ENCODE measurements at places on chromosomes 12 and 14.

DNA sequence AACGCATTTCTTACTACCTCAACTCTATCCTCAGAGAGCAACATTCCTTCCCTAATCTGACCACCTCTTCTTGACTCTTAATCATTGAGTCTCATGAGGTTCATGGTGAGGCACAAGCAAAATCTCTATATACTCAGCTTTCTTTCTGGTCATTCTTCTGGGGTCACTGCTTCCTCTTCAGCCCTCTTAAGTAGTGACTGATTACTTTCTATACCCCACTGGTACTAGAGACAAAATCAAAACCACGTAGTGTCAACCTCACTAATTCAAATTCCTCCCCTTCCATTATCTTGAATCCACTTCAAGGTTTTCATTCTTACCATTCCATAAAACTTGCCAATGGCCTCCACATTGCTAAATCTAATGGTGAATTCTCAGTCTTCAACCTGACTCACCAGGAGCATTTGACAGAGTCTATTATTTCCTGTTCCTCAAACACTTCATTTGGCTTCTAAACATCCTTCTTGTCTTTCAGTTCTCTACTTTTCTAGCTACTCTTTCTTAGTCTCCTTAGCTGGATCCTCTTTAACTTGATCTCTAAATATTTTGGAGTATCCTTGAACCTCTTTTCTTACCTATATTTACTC, 6.8 kb downstream of the WDHD1 start:
- no peak for DNase-seq

- DNase-seq = no peak
These were observed 96.6 kb downstream of the SPTSSA start for GRCh38 chr14:34365309-34365915.

- no peak for DNase-seq
These were observed 6.0 kb downstream of the PLD4 start for GRCh38 chr14:104930526-104931303.

DNA sequence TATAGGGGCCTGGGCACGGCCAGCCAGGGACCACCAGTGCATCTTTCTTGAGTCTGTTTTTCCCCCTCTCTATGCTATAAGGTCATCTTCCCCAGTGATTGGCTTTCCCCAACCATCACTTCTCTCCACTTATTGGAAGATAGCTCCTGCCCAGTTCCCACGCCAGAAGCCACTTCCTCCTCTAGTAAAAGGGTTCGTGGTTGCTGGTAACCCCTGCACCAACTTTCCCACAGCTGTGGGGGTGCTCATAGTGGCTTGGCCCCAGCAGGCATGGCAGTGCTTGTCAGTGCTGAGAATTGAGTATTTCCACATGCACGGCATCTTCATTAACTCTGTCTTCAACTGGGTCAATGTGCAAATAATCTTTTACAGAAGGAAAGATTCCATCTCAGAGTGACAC, 215.4 kb downstream of the FOXN3 start:
- no peak for DNase-seq

GRCh38 chr12:72368298-72368697, 96.1 kb downstream of the TRHDE start:
- DNase-seq = no peak

DNA sequence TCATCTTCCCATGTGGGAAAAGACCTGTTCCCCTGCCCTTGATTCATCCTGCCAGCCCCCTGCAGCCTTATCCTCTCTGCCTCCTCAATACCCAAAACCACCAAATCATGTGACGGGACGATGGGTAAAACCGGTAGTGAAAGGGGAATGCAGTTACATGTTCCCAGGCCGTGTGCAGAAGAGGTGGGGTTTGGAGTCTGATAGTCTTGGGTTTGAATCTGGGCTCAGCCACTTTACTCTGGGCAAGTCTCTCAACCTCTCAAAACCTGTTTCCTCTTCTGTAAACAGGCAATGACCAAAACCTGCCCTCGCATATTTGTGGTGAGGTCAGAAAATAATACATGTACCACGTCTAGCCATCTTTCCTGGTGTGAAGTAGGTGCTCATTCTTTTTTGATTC, 123.0 kb downstream of the PLXNC1 start:
- DNase-seq = no peak

- no peak for DNase-seq
These were observed 263.9 kb downstream of the KTN1 start for GRCh38 chr14:55843718-55844403.

DNA sequence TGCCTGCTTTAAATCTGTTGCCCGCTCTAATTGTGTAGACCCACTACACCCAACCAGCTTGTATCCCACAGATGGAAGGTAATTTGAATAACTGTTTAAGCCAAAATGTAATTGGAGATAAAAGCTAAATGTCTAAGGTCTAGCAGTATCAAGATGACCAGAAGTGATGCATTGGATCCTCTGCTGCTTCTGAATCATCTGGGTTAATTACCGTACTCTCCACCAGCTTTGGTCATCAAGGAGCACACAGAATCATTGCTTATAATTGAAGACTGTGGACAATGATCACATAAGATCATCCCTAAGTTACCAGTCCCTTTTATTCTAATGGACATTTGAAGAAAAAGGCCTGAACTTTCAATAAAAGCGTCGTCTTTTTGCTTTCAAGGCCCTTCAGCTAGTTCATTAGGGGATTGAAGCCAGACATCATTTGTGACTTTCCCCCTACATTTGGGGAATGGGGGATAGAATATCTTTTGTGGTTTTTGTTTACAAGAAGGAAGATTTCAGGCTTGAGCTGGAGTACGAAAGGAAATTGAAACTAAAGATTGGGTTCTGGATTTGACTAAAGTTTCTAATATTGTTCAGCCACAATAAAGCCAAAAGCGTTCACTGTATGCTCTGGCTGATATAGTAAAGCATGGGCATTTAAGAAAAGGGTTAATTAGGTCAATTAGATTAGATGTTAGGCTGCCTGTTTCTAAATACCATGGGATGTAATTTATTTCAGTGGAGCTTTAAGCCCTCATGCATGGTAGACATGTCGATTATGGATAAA, 123.2 kb downstream of the CHST11 start:
- DNase-seq = no peak

- DNase-seq = no peak
These were observed 9.1 kb upstream of the CARMIL3 start for GRCh38 chr14:24042746-24043145.

DNA sequence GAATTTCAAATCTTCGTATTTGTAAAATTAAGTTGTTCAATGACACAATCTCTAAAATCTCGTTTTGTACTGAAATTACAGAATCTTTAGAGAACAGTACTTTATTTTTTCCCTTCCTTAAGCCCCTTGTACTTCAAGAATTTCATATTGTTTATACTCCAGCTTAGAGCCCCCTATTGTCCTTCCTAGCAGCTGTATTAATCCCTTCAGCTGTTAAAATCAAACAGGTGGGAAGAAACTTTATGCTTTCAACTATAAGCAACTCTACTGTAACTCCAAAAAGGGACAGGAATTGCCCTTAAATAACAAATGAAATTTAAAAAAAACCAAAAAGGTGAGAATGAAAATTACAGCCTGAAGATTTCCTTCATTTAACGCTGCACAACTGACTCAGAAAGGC, 1.7 kb downstream of the NACA start:
- DNase-seq = no peak

- DNase-seq = no peak
These were observed 121.6 kb downstream of the TMEM121 start for GRCh38 chr14:105647784-105648608.

DNA sequence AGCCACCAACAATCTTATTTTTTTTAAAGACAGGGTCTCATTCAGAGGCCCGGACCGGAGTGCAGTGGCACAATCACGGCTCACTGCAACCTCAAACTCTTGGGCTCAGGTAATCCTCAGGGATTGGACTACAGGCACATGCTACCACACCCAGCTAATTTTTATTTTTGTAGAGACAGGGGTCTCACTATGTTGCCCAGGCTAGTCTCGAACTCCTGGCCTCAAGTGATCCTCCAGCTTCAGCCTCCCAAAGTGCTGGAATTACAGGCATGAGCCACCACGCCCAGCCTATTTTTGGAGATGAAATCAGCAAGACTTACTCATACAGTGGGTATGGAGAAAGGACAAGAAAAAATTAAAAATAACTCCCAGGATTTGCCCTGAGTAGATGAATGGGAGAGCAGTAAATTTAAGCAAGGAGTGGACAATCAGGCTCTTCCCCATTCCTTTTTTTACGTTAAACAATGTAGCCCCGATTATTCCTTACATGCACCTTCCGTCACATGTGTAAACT, 13.2 kb downstream of the FMNL3 start:
- DNase-seq = no peak

GRCh38 chr14:104356020-104356737, 217.8 kb downstream of the KIF26A start:
- DNase-seq = no peak

- DNase-seq = no peak
These were observed 26.5 kb downstream of the NUAK1 start for GRCh38 chr12:106112145-106112821.

DNA sequence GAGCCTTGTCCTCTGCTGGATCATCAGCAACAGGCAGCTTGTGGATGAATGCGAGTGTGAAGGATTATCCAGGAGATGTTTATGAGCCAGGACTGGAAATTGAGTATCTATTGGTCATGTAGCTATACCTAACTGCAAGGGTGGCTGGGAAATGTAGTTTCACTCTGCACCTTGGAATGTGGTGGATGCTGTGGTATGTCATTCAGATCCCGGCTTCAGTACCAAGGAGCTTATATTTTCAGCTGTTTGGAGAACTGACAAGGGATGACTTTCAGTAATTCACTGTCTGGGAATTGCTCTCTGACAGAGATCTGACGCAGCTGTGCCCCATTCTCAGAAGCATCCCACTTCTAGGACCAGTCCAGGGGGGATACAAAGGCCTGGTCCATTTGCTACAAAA, 792.3 kb upstream of the NOVA1 start:
- no peak for DNase-seq

DNA sequence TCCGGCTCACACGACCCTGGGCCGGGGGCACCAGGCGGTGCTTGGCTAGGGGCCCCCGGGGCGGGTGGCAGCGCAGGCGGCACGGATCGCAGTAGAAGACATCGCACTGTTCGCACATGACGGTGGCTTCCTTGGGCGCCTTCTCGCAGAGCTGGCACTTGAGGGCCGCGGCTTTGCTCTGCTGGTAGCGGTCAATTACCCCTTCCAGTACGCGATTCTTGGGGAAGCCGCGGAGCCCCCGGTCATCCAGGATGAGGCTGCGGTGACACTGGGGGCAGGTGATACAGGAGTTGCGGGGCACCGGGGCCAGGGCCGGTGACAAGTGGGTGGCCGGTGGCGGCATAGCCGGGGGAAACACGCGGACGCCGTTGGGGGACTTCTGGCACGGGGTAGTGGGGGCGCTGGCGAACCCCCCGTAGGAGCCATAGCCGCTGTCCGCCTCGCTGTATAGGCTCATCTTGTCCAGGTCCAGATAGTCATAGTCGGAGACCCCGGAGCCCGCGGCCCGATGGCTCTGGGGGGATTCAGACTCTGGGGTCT, 553 bp downstream of the TRIM9 start:
- DNase-seq = peak; percentile 10

DNA sequence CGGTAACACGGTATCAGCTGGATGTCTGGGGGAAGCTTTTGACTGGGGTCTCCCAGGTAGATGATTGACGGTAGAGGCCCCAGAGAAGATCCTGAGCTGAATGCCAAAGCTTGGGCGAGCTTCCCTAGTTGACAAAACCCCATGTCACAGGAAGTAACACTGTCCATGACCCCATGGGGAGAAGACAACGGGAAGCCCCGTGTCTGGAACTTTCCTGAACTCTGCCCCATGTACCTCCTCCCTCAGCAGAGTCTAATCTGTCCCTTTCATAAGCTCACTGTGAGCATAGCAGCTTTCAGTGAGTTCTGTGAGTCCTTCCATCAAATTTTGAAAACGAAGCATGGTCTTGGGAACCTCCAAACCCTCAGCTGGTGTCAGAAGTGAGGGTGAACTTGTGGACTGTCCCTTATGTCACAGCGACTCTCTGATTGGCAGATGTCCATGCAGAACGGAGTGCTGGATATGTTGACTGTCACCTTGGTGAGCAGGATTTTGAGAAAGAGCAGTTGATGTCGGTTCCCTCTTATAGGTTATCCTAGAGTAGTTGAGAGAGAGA, 29.7 kb upstream of the BEGAIN start:
- DNase-seq = no peak

DNA sequence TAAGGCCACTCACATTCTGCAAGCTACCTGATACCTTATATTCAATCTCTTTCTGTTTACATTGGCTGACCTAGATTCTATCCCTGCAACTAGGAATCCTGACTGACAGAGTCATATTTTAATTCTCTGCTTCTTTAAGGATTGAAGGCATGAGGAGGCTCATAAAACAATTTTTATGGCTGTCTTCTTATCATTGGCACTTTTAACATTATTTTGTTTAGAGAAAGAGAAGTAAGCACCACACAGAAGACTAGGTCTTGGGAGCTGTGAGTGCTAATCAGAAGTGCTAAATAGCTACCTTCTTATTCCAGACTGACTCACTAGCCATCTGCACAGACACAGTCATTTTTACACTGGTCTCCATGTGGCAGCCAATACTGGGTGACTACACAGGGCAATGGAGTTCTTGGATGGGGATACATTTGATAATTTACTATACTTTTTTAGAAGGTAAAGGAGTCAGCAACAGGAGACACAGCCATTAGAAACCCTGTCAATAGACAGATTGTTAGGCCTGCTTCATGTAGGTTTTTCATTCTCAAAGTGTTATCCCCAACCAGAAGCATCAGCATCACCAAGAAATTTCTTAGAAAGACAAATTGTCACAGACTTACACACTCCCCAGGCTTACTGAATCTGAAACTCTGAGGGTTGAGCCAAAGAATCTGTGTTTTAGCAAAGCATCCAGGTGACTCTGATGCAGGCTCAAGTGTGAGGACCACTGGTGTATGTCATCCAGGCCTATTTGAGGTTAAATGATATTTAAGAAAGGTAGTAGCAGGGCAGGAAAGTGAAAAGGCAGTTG, 214.1 kb downstream of the DUSP6 start:
- no peak for DNase-seq

- no peak for DNase-seq
These were observed 16.3 kb downstream of the BORCS5 start for GRCh38 chr12:12372946-12373722.

- no peak for DNase-seq
These were observed 397.6 kb downstream of the NUAK1 start for GRCh38 chr12:105740970-105741725.
